RCC 7860 (cell line): ENCODE measurements at places on chromosomes 2 and 18.

DNA sequence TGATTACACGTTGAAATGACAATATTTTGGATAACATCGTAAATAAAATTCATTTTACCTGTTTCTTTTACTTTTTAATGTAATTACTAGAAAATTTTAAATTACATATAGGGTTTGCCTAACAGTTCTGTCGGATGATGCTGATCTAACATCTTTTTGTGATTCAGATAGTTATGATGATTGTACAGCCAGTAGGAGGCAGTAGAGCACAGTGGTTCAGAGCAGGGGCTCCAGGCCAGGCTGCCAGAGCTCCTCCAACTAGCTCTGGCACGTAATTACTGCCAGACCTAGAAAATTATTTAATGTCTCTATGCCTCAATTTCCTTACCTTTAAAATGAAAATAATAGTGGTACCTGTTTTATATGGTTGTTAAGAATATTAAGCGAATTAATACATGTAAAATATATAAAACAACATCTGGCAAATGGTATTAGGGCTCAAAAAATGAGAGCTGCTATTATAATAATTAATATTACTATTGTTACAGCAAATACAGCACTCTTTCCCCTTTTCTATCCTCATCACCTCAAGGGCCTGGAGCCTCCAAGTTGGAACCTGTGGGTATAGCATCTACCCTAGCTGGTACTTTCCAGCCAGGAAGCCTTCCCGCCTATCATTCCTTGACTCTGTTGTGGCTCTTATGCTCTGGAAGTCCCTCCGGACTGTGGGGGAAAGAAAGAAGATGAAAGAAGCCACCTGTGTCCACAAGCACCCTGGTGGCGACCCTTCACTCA, 47.7 kb upstream of the PLA2R1 start:
- peak; percentile 76 for DNase-seq

- DNase-seq: no peak
Measured at GRCh38 chr2:69089998-69090397, 77.0 kb downstream of the ANTXR1 start.

GRCh38 chr2:140905083-140905781, 1225.6 kb downstream of the LRP1B start:
- no peak for DNase-seq

DNA sequence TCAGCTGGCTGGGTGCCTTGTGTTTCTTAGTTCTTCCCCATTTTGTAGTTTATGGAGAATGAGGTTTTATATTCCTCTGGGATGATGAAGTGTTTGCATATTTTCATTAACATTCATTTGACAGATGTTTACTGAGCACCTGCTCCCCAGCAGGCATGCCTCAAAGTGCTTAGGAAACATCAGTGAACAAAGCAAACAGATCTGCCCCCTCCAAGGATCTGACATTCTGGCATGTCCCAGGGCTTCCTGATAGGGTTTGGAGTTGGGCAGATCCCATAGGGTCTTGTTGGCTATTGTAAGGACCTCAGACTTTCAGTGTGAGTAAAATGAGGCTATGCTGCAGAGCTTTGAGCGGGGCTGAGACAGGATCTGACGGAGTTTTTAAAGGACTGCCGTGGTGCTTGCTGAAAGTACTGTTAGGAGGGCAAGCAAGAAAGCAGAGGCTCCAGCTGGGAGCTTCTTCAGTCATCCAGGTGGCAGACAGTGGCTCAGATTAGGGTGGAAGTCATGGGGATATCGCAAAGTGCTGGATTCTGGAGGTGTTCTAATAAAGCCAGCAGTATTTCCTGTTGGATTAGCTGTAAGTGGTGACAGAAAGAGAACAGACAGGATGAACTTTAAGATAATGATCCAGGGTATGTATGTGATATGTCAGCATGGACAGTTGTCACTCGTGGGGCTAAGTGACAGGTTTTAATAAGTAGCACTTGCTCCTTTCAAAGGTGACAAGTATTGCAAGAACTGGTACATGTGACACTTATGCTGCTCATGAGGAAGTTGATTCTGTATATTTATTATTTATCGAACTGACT, 11.3 kb upstream of the IAH1 start:
- no peak for DNase-seq

- no peak for DNase-seq
Measured at GRCh38 chr2:175251425-175252041, 70.0 kb upstream of the ATP5MC3 start.

- DNase-seq: no peak
Measured at GRCh38 chr2:119697290-119698020, 18.5 kb downstream of the TMEM177 start.

GRCh38 chr2:48601349-48601748, 16.3 kb upstream of the GTF2A1L start:
- DNase-seq: no peak

- DNase-seq: peak; percentile 99
Measured at GRCh38 chr2:100291152-100291970, 30.9 kb downstream of the LONRF2 start.

DNA sequence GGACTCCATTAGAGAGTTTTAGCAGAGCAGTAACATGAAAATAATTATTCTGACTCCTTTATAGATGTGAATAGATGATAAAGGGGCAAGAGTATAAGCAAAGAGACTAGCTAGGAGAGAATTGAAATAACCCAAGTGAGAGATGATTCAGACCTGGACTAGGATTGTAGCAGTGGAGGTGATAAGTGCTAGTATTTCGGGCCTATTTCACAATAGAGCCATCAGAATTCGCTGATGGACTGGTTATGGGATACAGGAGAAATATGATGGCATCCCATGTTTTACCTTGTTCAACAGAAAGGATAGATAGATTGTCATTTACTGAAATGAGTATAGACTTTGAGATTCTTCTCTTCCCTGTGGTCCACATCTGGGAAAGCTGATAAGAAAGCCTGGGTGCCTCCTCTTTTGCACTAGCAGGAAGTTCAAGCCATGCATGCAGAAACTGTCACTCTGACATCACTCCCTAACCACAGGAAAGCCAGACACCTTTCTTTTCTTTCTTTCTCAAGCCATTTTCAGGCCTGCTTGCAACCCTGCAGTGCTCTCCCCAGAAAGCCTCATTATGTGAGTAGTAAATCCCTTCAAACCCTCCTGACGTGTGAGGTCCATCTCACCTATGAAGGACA, 25.3 kb downstream of the DYNAP start:
- DNase-seq: no peak

- DNase-seq: no peak
Measured at GRCh38 chr18:48824231-48824970, 126.4 kb downstream of the SMAD7 start.

DNA sequence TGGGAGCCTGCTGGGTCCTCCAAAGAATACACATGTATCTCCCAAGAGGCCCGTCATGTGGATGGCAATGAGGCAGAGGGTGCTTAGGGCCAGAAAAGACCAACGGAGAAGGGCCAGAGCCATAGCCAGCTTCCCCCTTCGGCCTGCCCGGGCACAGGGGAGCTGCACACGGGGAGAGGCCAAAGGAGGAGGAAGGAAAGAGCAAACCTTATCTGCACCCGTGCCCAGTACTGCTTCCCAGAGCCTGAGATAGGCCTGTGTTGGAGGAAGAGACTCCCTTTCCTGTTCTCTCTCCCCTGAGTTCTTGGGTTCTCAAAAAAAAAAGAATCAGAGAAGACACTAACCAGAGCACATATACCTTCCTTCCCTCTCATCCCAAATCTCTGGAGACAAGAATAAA, 250.3 kb downstream of the ANAPC1 start:
- no peak for DNase-seq

DNA sequence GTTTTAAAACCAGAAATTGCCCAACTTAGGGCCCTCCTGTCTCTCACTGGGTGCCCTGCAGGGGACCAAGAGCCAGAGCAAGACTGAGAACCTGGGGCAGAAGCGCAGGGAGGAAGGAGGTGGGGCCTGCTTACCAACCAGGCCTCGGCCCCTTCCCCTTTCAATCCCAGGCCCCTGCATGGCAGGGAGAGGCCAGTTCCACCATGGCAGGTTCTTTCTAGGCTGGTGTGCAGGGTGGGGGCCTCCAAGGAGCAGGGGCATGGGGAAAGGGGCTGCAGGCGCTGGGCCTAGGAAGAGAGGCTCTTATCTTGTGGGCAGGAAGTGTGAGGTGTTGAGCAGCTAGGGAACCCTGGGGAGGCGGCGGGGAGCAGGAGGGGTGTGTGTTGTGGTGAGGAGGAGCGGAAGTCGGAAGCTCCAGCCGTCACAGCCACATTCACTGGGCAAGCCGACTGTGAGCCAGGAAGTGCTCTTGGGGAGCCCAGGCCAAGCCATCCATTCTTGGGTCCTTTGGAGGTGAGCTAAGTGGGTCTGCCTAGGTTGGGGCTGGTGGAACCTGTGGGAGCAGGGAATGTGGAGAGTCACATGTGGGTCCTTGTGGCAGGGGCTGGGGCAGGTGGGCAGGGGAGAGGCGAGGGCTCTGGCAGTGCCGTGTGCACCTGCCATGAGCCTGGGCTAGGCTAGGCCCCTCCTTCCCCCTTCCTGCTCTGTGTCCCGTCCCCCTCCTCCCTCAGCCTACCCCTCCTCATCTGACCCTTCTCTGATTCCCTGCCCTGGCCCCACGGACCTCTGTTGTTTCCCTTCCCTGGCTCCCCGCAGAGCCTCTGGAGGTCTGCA, at the start of gene PSD4:
Gene PSD4 (plus strand): TSS at position 430 of the 834 bp plus-strand sequence. CDS start 8,486 bp downstream, outside the sequence.
- DNase-seq: no peak

GRCh38 chr18:5977022-5977421, 81.7 kb upstream of the TMEM200C start:
- DNase-seq: no peak

DNA sequence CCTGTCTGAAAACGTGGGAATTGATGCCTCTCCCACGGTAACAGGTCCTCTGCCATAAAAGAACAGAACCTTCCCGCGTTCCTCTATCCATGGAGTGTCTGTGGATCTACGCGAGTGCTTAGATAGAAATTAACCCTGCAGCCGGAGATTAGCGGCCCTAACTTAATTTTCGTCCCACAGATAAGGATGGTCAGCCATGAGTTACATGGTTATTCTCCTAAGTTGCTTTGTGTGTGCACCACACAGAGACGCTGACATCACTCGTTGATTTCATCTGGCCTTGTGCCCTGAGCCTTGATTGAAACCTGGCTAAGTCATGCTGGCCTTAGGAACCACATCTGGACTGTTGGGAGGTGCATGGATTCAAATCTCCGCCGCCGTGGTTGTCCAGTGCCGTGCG, 132.1 kb downstream of the GBX2 start:
- DNase-seq: no peak

DNA sequence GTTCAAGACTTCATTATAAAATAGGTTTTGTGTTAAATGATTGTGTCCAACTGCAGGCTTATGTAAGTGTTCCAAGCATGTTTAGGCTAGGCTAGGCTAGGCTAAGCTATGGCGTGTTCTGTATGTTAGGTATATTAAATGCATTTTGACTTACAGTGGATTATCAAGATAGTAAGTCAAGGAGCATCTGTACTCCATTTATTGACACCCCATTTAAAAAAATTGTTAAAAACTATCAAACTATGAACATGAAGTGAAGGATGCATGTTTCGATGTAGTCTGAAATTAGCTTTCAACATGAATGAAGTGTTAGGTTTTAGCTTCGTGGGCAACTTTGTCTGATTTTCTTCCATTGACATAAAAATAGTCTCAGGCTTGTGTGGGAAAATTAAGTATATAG, 290.5 kb downstream of the PARD3B start:
- DNase-seq: no peak

- DNase-seq: no peak
Measured at GRCh38 chr2:128320906-128321771, 2.5 kb upstream of the HS6ST1 start.

GRCh38 chr2:75765798-75766197, 55.1 kb upstream of the GCFC2 start:
- no peak for DNase-seq

- DNase-seq: no peak
Measured at GRCh38 chr2:45834858-45835257, 183.4 kb downstream of the PRKCE start.

- DNase-seq: peak; percentile 100
Measured at GRCh38 chr2:28274911-28275685, 117.6 kb upstream of the FOSL2 start.

DNA sequence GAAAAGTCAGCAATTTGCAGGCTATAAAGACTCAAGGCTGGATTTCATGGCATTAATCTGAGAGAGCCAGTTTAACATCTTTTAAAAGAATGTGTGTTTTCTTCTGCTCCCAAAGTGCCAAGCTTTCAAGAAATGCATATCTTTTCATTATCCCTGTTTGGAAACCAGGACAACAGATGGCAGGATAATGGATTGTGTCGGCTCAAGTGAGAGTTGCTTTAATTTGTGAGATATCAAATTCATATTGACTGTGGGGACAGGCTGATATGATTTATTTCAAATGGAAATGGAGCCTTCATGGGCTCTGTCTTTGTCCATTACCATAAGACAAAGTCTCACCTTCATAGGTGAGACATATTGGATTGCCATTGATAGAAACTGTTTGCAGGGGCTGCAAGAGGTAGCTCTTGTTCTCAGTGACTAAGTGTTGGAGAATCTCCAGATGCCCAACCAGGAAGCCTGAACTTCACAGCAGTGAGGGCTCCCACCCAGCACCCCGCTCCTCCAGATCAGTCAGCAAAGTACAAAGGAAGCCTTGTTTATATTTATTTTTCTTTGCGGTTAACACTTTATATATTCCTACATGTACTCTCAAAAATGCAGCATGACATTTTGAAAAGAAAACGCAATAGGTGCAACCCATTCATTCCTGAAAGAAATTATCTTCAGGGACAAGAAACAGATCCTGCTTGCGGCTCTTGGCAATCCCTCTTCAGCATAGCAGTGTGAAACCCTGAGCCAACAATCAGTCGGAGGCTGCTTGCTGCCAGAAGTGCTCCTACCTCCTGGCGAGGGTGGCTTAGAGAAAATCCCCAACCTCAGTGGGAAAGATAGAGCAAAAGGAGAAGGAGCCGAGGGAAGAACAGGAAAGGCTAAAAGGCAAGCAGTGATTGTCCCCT, 65.8 kb upstream of the ATL2 start:
- DNase-seq: no peak

DNA sequence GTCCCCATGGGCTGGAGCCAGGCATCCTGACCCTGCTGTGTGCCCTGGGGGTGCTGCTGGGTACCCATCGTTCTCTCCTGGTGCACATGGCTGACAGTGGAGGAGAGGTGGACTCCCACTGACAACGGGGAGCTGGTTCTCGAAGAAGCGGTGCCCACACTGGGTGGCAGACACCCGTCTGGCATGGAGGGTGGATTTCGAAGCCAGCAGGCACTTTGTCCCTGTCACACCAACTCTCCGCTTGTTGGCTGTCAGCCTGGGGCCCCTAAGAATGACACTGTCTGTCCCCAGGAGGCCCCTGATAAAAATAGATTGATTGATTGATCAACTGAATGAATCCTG, 55.4 kb downstream of the RTP5 start:
- DNase-seq: no peak

DNA sequence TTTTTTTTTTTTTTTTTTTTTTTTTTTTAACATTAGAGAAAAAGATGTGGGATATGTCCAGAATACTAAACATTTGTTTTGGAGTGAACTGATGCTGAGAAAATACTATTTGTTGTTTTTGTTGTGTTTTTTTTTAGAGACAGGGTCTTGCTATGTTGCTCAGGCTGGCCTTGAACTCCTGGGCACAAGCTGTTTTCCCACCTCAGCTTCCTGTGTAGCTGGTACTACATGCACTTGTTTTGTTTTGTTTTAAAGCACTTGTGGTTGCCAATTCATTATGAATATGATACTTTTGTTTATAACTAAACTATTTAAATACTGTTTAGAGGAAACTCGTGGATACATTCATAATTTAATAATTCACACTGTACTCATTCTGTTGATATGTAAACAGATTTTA, 33.4 kb upstream of the DYSF start:
- no peak for DNase-seq
